ENCODE measurements at places on chromosomes 13 and 19.

DNA sequence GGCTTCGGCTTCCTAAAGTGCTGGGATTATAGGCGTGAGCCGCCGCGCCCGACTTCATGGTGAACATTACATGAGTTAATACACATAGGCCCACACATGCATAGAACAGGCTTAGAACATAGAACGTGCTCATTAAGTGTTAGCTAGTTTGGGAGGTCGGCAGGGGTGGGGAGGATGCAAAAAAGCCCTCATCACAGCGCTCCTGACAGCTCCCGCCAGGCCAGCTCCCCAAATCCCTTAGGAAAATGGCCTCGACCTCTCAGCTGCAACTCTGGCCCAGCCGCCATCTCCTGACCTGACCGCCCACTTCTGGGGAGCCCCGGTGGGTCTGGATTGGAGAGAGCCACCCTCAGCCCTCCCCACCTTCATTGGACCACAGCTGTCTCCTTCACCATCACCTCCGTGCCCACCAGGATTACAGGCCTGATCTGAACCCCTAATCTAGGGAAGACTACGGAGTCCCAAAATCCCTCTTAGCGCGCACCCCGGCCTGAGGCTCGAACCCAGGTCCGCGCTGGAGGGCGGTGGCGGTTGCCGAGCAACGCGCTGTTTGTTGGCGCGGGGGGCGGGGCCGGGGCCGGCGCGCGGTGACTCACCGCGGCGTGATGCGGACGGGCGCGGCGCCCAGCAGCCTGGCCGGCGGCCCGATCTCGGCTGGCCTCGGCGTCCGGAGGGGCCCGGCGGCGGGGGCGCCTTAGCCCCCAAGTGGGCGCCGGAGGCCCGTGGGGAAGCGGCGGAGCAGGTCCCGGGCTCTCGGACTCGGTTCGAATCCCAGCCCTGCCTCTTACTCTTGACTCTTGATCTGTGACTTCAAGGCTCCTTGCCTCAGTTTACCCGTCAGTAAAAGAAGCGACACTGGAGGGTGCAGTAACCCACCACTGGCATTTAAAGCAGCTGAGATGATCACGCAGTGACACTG, 26.7 kb upstream of the NANOS3 start:
- DNase-seq: peak; percentile 91

DNA sequence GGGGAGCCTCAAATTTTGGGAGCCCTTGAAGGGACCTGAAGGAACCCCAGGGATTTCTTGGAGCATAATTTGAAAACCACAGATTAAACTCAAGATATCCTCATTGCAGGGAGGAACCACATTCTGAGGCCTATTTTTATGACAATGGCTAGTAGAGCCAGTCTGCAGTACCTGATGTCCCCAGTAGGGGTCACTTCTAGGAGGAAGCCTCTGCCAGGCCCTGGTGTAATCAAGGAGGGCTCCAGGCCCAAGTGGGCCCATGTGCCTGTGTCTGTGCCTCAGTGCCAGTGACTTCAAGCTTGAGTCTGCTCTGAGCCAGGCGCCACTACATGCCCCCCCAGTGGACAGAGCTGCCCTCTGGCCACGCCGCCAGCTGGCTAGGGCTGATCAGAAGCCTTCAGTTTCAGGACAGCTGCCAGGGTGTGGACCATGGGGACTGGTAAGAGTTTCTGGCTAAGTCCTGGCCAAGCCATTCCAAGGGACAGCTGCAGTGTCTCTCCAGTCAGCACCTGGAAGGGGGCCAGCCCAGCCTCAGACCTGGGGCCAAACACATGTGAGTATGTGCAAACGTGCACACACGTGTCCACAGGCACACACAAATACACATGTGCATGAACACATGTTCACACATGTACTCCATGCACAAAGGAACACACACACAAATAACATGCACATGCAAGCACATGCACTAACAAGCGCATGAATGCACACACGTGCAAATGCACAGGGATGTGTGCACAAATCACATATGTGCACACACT, 20.5 kb upstream of the SLC7A10 start:
- DNase-seq: peak; percentile 80

DNA sequence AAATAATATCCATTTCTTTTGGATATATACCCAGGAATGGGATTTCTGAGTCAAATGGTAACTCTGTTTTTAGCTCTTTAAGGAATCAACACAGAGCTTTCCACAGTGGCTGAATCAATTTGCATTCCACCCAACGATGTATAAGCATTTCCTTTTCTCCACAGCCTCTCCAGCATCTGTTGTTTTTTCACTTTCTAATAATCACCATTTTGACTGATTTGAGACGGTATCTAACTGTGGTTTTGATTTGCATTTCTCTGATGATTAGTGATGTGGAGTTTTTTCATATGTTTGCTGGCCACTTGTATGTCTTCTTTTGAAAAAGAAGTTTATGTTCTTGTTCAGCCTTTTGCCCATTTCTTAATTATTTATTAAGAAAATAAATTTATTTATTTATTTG, 352.2 kb upstream of the OBI1 start:
- DNase-seq: no peak

GRCh38 chr19:3179739-3180293, 1.2 kb downstream of the S1PR4 start:
- no peak for DNase-seq

DNA sequence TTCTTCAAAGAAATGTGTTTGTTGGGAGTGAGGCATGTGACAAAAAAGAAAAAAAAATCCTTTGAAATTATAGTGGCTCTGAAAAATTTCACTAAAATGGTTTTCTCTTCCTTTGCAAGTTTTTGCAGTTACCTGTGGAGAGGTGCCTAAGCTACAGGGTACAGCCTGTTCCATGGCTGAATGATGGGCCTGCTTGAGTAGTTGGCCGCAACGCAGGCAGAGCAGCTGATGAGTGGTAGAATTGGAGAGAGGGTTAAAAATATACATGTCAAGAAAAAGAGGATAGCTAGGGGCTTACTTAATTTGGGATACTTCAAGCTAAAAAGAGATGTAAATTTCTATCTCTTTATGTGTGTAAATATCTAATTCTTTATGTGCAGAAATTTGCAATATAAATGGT, 629.1 kb upstream of the SLC10A2 start:
- no peak for DNase-seq

GRCh38 chr13:98098516-98098915, 44.4 kb upstream of the FARP1 start:
- DNase-seq: no peak

DNA sequence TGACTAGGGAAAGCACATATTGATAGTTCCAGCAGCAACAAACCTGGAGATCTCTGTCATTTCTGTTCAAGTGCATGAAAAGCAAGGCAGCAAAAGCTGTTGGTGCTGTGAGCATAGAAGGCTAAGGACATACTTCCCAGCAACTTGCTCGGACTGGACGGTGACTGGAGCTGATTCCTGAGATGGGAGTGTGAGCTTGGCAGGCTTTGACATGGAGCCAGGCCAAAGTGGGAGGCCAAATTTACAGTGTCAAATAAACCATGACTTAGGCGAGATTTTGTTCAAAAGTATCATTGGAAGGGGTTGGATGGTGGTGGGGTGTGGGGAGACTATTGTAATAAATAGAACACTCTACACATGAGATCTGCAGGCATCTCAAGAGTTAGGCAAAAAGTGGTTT, 5.9 kb upstream of the ARGLU1 start:
- peak; percentile 48 for DNase-seq

- DNase-seq: no peak
Measured at GRCh38 chr19:17155251-17155650, 59.9 kb upstream of the USE1 start.

- DNase-seq: no peak
Measured at GRCh38 chr13:52421216-52421615, 15.2 kb upstream of the THSD1 start.

GRCh38 chr19:16920816-16921529, 32.2 kb downstream of the F2RL3 start:
- no peak for DNase-seq

DNA sequence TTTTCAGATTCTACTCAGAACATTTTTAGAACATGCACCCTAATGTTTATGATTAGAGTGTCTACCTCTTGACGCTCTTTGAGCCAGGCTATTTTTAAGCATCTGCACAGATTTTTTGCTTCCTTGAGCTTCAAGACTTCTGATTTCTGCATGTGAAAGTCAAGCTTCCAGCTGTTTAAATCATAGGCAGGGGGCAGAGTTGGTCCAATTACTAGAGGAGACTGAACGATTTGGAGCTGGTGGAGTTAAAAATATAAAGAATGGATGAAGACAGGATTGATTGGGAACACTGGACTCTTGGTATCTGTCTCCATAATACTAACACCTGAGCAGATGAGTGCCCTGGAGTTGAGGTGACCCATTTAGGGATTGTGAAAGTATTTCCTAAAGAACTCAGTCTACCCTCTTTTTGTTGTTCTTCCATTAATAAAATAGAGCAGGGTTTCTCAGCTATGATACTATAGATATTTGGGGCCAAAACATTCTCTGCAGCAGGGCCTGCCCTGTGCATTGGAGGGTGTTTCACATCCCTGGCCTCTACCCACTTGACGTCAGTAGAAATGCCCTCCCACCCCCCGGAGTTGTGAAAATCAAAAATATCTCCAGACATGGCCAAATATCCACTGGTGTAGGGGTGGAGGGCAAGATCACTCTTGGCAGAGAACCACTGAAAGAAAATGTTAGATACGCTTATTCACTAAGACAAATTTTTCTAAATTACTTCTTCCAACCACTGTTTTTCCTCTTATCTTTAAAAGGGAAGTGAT, 160.1 kb downstream of the COG6 start:
- no peak for DNase-seq

- DNase-seq: no peak
Measured at GRCh38 chr19:55173714-55174409, 6.2 kb downstream of the SYT5 start.

- no peak for DNase-seq
Measured at GRCh38 chr13:106804991-106805390, 237.1 kb upstream of the ARGLU1 start.

DNA sequence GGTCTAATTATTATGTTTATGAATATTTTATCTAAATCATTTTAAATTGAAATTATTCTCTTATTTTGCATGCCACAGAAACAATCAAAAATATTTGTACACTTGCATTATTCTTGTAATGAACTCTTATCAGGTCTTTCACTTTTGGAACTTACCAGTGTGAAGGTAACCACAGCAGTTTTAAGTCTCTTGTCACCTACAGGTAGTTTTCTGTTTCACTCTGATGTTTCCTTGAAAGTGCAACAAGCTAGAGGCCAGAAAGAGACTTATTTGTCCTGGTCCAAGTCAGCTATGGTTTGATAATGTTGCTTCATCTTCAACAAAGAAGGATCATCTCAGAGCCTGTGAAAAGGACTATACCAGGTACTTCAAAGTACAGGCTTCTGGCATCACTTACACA, 133.4 kb upstream of the NBEA start:
- no peak for DNase-seq

GRCh38 chr19:12784871-12785430, 6.3 kb upstream of the JUNB start:
- peak; percentile 47 for DNase-seq

DNA sequence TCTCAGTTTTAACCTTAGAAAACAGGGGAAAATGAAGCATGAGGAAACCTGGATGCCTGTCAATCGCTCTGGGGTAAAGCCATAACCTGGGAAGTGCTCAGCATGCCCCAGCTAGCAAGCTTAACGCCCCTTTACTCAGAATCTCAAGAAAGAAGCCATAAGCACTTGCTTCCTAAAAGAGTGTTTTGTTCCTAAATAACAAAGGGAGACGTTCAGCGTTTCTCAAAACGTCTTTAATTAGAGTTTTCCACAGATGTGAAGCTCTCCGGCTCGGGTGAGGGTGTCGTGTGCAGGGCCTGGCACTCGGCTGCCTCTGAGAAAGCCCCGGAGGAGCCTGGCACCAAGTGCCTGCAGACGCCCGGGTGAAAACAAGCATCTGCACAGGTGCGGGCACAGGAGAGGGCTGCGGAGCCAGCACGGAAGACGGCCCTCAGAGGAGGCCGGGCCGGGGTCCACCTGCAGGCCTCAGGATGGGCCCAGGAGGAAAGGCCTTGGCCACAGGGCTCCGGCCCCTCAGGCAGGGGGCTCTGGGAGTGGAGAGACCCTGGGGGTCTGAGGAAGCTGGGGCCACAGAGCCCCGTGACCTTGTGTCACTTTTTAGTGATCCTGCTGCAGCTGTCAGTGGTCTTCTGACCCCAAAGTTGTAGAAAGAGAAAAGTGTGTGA, 6.2 kb downstream of the GAS6 start:
- DNase-seq: peak; percentile 10

GRCh38 chr13:21395953-21396352, 63.1 kb downstream of the ZDHHC20 start:
- DNase-seq: no peak

- no peak for DNase-seq
Measured at GRCh38 chr13:87669379-87669978, 1.7 kb upstream of the SLITRK5 start.

DNA sequence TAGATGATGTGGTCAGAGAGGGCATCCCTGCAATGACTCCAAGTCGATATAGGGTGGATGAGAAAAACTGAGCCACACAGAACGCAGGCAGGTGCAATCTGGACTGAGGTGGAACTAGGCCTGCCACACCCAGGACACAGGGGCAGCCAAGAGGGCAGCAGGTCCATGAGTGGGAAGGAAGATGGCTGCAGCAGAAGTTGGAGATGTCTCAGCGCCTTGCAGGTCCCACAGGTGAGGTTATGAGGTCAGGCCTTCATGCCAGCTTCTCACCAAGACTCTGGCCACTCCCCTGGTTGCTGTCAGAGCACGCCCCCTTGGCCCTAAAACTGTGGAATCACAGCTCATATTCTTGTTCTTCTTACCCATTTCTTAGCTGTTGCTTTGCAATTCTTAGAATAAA, 147.7 kb upstream of the VSTM2B start:
- DNase-seq: peak; percentile 12

DNA sequence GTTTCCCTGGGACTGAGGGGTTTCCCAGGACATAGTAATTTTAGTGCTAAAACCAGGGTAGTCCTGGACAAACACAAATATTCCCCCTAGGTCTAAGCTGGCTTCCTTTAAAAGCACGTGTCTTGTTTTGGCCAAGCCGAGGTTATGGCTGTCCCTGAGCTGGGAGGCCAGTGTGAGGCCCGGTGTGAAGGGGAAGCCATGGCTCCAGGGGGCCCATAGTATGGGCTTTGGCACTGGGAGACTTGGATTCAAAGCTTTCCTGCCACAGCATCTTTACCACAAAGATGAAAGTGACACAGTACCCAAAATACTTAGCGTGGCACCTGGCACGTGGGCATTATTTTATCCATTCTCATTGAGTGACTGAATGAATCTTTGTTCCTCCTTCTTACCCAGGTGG, 345.2 kb downstream of the ZNF536 start:
- DNase-seq: no peak

DNA sequence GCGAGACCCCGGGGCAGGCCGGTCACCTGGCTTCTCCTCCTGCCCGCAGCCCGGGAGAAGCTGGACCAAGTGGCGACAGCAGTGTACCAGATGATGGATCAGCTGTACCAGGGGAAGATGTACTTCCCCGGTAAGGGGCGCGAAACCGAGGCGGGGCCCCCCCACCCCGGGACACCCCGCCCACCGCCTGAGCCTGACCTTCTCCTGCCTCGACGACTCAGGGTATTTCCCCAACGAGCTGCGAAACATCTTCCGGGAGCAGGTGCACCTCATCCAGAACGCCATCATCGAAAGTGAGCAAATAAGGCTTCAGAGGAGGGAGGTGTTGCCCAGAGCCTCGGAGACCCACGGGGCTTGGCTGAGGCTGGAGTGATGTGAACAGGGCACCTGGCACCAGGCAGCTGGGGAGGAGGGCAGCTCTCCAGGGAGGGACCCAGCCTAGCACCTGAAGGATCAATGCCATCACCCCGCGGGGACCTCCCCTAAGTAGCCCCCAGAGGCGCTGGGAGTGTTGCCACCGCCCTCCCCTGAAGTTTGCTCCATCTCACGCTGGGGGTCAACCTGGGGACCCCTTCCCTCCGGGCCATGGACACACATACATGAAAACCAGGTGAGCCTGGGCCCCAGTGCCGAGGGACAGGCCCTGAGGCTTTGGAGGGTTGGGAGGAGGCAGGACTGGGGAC, 629 bp downstream of the IZUMO4 start:
- peak; percentile 45 for DNase-seq

- no peak for DNase-seq
Measured at GRCh38 chr19:19257137-19257536, 16.0 kb downstream of the TM6SF2 start.
